HFFc6 (cell line): ENCODE measurements at places on chromosomes 4 and X. TPM values are rescaled to one million over a fixed set of nuclear protein-coding genes. Genes with fewer than 3 reads are reported as not detected.

DNA sequence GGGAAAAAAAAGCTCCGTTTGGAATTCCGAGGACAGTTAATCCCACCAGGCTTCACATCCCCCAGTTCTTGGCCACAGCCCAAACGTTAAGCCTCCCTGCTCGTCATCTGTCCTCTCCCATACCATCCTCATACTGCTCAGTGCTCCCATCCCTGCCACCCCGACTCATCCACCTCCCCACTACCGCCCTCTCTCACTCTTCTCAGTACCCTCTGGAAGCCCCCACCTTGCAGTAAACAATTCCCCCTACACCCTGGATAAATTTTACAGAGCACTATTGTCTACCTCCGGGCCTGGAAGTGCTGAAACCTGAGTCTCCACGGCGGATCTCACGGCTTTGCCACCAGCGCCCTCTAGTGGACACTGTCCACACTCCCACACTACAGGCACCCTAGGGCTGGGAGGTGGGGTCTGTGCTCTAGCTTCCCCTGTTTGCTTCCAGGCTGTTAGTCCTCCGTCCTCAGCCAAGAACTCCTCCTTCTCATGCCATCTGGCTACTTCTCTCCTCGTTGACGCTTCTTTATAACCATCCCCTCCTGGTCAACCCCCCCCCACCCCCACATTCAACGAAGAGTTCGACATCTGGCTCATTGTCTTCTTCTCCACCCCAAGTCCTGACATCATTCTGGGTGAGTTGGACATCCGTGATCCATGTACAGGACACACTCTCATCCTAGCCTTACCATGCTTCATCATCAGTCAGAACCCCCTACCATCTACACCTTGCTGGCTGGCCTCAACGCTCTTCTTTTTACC lies 54.5 kb downstream of the RTL9 start:
- no peaks in the 10 kb centered on the region for H3K36me3 ChIP-seq
- peak overlapping the region; percentile 73 for H3K4me3 ChIP-seq
- peaks cover 94% of the 10 kb centered on the region for H3K4me1 ChIP-seq
- peak; percentile 35 for DNase-seq
- peak overlapping the region; percentile 83 for H3K27ac ChIP-seq

Gene CXCL5
- total RNA-seq, result 0.13 TPM in 1 of 2 replicates, not detected in the other

Gene HSD17B10
- total RNA-seq, result 78.5 to 92.4 TPM (median 89.0 TPM) in 3 replicates

Gene PAGE2
- not detected in 3 replicates for total RNA-seq

DNA sequence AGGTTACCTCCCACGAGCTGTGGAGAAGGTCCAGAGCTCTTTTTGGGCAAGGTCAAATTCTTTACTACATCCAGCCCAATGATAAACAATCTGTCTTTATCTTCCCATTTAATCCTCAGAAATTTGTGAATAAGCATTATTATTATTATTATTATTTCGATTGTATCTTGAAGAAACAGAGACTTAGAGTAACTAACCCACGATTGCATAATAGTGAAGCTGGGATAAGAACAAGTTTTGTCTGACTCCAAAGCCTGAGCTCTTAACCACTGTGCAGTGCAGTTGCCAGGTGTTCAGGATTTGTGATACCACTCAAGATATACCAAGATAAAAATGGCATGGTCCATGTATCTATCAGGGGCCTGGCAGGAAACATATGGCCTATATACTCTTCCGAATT lies 166.5 kb upstream of the LDB2 start:
- no peak for DNase-seq

- peak; percentile 87 for DNase-seq
- no peaks in the 10 kb centered on the region for H3K27me3 ChIP-seq
- H3K4me3 ChIP-seq, result peak overlapping the region; percentile 53
- H3K4me1 ChIP-seq, result peaks cover 61% of the 10 kb centered on the region
Observed at GRCh38 chr4:38132107-38132673, 172.0 kb downstream of the PTTG2 start.

- H3K4me1 ChIP-seq, result peaks cover 10% of the 10 kb centered on the region
- H3K4me3 ChIP-seq, result no peak overlapping the region
- 0 out of 2 replicates have a peak overlapping the region, but pooled peaks have one; percentile 9 for H3K27ac ChIP-seq
- peaks cover 2% of the 10 kb centered on the region for H3K27me3 ChIP-seq
- no peaks in the 10 kb centered on the region for H3K36me3 ChIP-seq
Observed at GRCh38 chrX:80812176-80812575, 2.5 kb upstream of the BRWD3 start.

- DNase-seq, result peak; percentile 61
- peaks cover 26% of the 10 kb centered on the region for H3K4me1 ChIP-seq
- H3K36me3 ChIP-seq, result no peaks in the 10 kb centered on the region
- H3K27ac ChIP-seq, result no peak overlapping the region
Observed at GRCh38 chr4:25767877-25768725, 94.7 kb downstream of the SEL1L3 start.

GRCh38 chrX:13334491-13334890 lies 14.6 kb upstream of the ATXN3L start:
- no peaks in the 10 kb centered on the region for H3K27me3 ChIP-seq
- no peaks in the 10 kb centered on the region for H3K36me3 ChIP-seq
- no peak overlapping the region for H3K27ac ChIP-seq
- no peak for DNase-seq
